Lung (tissue), 17 donors: ENCODE measurements at places on chromosomes 13 and 19. TPM values are rescaled to one million over a fixed set of nuclear protein-coding genes. Genes with fewer than 3 reads are reported as not detected.

- DNase-seq = no peak
Measured at GRCh38 chr13:24168392-24168750, 7.9 kb downstream of the SPATA13 start.

- DNase-seq = no peak
Measured at GRCh38 chr19:51294211-51294976, 17.1 kb upstream of the IGLON5 start.

GRCh38 chr13:99965329-99966000 lies 6.1 kb downstream of the ZIC5 start:
- no peak for DNase-seq

GRCh38 chr13:26951581-26952177 lies 191.1 kb upstream of the GPR12 start:
- no peak for DNase-seq

GRCh38 chr13:63279136-63279535 lies 1863.5 kb upstream of the PCDH20 start:
- DNase-seq = no peak

DNA sequence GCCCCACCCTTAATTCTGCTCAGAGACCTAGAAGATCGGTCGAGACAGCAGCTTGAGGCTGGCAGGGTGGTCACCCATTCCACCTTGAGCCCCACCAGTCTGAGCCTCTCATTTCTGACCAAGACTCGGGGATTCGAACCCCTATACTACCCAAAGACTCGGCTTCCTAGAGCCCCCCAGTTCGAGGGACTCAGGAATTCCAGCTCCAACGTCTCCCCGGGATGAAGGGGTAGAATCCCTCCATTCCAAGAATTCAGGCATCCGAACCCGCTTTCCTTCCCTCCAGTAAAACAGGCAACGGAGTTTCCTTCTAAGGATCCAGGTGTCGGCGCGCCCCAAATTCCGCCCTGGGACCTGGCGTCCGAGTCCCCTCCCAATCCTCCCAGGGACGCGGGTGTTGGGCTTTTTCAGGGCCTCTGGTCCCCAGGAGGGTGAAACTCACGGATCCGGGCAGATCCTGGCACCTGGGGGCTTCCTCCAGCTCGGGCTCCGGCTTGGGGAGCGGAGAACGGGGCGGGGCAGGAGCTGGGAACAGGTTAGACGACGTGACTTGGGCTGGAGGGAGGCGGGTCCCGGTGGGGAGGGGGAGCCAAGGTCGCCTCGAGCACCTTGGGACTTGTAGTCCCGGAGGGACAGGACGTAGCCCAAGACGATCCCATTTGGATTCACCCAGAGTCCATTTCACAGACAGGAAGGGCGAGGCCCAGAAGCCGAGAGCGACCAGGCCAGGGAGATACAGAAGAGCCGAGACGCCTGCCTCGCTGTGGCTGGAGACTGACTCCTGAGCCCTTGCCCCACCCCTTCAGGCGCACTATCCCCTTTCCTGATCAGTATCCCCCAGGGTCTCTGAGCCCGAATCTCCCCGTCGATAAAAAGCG lies at the start of gene PPP1R13L:
Gene PPP1R13L (minus strand): TSS at position 513 of the 878 bp plus-strand sequence. CDS start 6,751 bp downstream, outside the sequence.
- peak; percentile 61 for DNase-seq

GRCh38 chr19:42942187-42942789 lies 5.3 kb upstream of the PSG7 start:
- no peak for DNase-seq

DNA sequence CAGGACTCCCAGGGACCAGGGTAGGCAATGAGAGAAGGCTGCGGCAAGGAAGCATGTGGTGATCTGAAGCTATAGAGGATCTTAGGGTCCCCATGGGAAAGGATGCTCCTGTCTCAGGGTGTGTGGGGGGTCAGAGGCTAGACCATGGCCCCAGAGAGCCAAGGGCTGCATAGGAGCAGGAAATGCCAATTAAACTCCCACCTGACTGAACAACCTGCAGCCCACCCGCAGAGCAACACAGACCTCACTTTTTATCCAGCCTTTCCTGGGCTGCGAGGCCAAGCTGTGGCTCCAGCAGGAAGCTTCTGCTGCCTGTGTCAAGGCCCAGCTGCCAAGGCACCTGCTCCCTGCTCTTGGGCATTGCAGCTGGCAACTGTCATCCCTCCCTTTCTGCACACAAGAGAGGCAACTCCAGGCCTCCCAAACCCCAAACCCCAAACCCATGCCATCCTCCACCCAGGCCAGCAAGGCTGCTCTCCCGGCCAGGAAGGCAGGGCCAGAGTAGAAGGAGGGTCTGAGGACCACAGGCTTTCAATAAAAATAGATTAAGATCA lies 290.1 kb downstream of the FOXO1 start:
- DNase-seq = no peak

GRCh38 chr13:92864584-92865284 lies 361.9 kb upstream of the GPC6 start:
- DNase-seq = no peak

Gene KCNN1
- polyA plus RNA-seq = 0.14 TPM

Gene PRPF31
- polyA plus RNA-seq = 49.4 TPM

Gene C19orf18
- 0.24 TPM for polyA plus RNA-seq
